Right cardiac atrium (tissue), 5 donors: ENCODE measurements at places on chromosomes 7 and 10.

GRCh38 chr7:90094030-90094429, 60.2 kb upstream of the STEAP1 start:
- DNase-seq, result no peak

GRCh38 chr7:47471358-47471703, 110.6 kb downstream of the TNS3 start:
- DNase-seq, result no peak

GRCh38 chr10:104339469-104340110, 1.3 kb upstream of the ITPRIP start:
- peak; percentile 64 for DNase-seq

GRCh38 chr7:151597541-151598444, 78.1 kb upstream of the RHEB start:
- DNase-seq, result no peak

- no peak for DNase-seq
These were observed 389.8 kb upstream of the SORCS1 start for GRCh38 chr10:107554333-107554732.

DNA sequence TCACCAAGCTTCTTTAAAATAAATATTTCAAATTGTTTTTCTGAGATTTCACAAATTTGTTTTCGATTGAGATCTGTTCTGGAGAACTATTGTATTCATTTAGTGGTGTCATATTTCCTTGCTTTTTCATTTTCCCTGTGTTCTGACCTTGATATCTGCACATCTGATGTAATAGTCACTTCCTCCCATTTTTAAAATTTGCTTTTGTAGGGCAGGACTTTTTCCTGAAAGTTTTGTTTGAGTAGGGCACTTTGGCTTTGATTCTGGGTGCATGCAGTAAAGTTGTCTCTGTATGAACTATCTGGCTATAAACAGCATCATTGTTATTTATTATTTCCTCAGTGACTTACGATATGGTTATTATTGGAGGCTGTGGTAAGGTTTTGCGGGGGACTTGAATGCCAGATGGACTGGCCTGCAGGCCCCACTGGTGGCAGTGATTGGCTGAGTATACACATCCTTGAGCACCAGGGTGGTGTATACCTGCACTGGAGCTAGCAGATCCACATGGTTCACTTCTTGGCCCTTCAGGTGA, 83.6 kb downstream of the CSTF2T start:
- DNase-seq, result no peak

DNA sequence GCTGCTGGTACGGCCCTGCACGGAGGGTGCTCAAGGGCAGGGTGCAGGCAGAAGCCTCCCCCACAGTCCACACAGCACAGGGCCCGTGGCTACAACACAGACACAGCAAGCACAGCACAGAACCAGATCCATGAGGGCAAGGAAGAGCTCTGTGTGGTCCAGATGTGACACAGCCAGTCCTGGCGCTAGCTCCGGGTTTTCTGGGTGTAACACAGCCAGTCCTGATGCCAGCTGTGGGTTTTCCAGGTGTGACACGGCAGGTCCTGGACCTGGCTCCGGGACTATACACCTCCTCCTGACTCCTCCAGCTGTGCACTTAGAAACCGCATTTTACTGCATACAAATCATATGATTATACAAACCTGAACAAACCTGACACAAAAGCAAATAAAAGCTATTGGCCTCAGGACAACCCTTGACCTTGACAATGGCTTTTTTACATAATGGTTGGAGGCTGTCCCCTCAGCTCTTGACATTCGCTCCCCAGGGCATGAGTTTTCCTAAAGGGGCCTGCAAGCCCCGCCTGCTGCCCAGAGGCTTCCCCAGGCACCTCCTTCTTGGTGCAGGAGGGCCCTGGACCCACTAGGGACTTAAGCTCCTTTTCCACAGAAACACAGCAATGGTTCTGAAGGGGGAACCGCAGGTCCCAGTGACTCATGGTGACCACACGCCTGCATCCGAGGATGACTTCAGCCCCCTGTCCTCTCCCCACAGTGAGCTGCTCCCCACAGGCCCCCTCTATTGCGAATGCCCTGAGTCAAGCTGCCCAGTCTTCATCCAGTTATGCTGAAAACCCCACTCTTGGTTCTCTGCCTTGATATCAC, 209.6 kb downstream of the PTPRN2 start:
- no peak for DNase-seq

GRCh38 chr10:60992636-60993035, 48.7 kb upstream of the RHOBTB1 start:
- DNase-seq, result no peak

DNA sequence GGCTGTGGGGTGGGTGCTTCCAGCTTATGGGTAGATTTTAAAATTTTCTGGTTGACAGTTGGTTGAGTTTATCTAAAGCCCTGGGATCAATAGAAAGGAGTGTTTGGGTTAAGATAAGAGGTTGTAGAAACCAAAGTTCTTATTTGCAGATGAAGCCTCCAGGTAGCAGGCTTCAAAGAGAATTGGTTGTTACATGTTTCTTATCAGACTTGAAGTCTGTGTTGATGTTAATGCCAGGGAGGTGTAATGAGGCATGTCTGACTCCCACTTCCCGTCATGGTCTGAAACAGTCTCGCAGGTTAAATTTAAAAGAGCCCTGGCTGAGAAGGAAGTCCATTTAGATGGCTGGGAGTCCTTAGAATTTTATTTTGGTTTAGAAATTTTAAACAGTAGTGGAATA, 165.2 kb upstream of the TMEM72 start:
- no peak for DNase-seq

- DNase-seq, result no peak
These were observed 67.7 kb downstream of the DGKB start for GRCh38 chr7:14834883-14835282.

DNA sequence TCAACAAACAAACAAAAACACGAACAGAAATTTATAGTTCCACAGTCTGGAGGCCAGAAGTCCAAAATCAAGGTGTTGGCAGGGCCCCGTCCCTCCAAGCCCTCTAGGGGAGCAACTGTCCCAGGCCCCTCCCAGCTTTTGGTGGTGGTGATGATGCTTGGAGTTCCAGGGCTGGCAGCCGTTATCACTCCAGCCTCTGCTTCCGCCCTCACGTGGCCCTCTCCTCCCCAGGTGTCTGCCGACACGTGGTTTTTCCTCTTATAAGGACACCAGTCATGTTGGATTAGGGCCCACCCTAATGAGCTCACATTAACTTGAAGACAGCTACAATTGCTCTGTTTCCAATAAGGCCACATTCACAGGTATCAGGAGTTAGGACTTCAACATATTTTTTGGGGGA, 49.7 kb downstream of the MICALL2 start:
- no peak for DNase-seq

- DNase-seq, result no peak
These were observed 38.0 kb downstream of the ZNRF2 start for GRCh38 chr7:30322271-30323005.

DNA sequence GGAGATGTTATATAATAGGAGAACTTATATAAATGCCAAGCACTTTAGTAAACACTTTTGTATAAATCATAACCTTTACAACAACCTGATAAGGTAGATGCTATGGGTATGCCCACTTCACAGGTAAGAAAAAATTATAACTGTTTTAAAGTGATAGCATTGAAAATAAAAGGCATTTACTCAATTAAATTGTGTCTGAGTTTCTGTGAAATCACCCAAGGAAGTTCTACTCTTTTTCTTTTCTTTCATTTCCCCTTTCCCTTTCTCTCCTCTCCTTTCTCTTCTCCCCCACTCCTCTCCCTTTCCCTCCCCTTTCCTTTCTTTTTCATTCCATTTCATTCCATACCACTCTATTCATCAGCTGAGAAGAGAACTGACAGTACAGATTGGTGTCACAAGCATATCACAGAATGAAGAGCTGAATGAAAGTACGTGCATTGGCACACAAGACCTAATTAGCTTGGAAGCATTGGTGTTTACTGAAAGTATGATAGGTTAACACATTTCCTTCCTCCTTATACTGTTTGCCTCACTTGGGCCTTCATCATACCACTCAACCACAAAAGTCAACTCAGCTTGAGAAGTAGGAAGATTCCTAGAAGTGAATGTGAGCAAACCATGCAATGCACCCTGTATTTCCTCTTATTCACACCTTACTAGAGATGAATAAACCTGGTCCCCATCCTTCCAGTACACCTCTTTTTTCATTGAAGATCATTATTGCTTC, 117.9 kb upstream of the AGR3 start:
- DNase-seq, result no peak

DNA sequence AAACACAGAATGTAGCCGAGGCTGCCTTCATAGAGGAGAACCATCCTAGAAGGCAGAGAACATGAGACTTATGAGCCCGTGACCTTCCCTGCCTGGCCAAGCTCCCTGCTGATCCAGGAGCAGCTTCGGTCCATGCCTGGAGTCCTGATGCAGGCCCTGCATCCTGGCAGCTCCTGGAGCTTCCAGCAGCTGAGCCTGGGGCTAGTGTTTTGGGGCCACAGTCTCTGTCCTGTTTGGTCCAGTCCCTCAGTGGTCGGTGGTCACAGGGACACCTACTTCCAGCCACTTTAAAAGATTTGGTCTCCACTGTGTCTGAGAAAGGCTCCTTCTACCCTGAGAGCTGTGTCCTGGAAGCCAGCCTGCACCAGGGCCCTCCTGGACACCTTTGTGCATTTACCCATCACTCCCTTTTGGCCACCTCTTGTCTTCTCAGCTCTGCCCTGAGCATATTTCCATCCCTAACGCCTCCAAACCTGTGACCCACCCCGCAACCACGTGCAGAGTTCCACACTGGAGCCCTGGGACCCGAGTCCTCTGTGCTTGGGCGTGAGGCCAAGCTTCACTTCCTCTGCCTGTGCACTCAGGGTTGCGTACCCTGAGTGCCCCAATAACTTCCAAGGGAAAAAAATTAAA, 315.2 kb upstream of the ZNF32 start:
- no peak for DNase-seq

DNA sequence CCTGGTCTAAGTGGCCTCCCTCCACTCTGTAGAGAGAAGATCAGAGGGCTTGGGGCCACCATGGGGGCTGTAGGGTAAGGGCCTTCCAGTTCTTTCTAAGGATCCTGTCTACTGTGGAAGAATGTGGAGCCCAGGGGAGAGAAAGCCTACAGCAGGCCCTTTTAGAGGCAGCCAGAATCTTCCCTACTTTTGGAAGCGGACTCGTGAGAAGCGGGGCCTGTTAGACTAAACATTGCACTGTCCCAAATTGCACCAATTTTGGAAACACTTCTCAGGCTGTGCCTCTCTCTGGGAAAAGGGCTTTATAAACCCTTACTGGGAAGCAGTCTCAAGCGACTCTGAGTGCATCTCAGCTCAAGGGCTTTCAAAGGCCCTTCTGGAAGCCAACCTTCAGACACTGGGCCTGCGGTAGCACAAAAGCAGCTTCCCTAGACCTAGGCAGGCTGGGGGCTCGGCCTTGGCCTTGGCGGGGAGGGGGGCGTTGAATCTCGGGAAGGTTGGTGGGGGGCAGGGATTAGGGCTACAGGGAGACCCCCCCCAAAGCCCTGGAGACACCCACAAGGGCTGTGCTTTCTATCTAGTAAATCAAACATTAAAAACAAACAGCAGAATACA, 298.1 kb downstream of the GFRA1 start:
- no peak for DNase-seq

- DNase-seq, result no peak
These were observed 120.5 kb downstream of the GALNT11 start for GRCh38 chr7:152145853-152146466.

- peak; percentile 66 for DNase-seq
These were observed 80.2 kb upstream of the PRR15 start for GRCh38 chr7:29483219-29484104.

- no peak for DNase-seq
These were observed at the start of gene TACC2 for GRCh38 chr10:121988361-121989324. Gene TACC2, plus strand, starts transcription at chr10:121989163. Its CDS starts 32,819 bp downstream, at chr10:122021982.

- no peak for DNase-seq
These were observed 25.9 kb downstream of the BAG3 start for GRCh38 chr10:119677126-119677525.

GRCh38 chr7:157612664-157613561, 276.1 kb downstream of the DNAJB6 start:
- DNase-seq, result peak; percentile 82

DNA sequence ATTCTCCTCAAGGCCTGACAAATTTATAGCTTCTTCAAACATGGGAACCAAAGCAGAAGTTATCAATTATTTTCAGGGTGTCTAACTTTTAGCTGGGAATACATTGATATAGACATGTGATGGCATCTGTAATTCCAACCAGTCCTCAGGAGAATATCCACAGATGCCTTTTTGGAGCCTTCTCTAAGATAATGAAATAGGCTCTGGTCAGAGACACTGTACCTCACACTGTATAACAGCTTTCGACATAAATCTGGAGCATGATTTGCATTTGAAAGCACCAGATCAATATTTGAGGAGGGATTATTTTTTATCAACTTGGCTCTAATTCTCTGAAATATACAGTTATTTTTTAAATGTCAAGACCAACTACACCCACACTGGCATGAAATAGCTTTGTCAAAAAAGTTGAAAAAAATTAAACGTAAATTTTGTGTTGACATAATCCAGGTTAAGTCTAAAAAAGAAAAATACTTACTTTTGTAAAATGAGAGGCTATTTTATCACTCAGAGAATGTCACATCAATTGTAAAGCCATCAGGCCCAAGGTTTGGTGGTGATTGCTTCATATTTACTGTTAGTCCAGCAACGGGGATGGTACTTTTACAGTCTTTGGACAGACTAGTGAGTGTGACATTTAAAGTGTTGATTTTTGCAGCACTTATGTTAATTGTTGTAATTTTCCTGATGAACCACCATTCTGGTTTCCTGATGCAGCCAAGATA, 177.0 kb upstream of the SP8 start:
- no peak for DNase-seq

DNA sequence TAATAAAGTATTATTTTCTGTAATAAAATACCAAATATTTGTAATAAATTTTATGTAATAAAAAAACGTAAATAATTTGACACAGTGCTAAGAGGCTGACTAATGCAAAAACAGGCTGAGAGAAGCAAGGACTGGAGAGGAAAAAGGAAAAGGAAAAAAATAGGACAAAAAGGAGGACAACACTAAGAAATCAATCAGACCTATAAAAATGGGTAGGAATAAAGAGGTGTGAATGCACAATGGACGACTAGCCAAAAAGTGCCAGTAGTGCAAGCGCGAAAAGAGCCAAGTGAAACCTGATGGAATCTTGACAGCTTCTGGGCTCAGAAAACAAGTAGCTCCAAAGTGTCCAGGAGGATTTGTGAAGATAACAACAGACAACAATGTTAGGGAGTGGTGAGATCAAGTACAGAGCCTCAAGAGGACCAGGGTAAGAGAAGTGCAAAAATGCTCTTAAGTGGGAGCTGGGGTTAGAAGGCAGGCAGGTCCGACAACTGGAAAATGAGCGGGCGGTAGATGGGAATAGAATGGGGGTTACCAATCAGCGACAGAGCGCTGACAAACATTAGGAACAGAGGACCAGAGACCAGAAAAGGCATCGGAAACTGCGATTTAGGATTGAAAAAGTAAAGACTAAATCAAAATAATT, 1.2 kb downstream of the BRAF start:
- DNase-seq, result no peak

- no peak for DNase-seq
These were observed 126.9 kb upstream of the EFCAB10 start for GRCh38 chr7:105707967-105708762.
